ENCODE measurements at places on chromosomes 5 and 9.

- peak; percentile 64 for DNase-seq
Observed at GRCh38 chr9:114662081-114662989, 4.7 kb upstream of the TEX53 start.

DNA sequence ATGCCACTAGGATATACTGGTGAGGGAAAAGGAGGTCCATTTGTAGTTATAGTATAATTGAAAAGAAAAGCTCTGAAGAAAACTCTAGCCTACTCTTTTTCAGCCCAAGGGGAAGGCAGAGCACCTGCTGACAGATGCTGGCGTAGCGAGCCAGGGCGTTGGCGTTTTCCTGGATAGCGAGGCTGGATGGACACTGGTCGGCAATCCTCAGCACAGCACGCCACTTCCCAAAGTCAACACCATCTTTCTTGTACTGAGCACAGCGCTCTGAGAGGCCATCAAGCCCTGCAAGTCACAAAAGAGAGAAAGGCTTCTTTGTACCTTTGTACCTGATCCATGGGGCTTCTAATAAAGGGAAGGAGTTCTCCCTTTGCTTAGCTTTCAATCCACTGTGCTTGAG is 8.2 kb downstream of the ALDOB start:
- DNase-seq, result no peak

- DNase-seq, result no peak
Observed at GRCh38 chr9:85702726-85703289, 38.9 kb downstream of the AGTPBP1 start.

- peak; percentile 57 for DNase-seq
Observed at GRCh38 chr5:130871346-130872086, 293.5 kb downstream of the HINT1 start.

DNA sequence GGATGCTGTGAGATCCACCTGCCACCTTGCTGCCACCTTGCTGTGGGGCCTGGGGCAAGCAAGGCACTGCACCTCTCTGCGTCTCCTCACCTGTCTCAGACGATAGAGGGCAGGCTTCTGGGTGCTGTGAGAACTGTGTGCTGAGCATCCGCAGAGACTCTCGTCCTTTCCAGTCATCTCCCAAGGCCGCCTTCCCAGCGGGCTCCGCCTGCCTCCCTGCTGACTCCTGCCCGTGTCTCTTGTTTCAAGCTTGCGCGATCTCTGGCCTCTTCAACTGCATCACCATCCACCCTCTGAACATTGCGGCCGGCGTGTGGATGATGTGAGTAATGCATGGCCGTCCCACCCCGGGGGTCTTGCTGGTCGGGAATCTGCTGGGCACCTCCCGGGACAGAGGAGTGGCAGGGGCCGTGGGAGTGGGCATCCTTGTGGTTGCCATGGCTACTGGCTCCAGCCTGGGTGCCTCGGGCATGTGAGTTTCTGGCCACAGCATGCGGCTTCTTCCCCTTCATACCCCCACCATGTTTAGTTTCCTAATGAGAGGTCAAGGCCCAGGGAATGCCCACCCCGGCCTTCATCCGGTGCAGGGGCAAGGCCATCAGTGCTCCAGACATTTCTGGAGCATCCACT is 3.6 kb downstream of the CACFD1 start:
- DNase-seq, result no peak

DNA sequence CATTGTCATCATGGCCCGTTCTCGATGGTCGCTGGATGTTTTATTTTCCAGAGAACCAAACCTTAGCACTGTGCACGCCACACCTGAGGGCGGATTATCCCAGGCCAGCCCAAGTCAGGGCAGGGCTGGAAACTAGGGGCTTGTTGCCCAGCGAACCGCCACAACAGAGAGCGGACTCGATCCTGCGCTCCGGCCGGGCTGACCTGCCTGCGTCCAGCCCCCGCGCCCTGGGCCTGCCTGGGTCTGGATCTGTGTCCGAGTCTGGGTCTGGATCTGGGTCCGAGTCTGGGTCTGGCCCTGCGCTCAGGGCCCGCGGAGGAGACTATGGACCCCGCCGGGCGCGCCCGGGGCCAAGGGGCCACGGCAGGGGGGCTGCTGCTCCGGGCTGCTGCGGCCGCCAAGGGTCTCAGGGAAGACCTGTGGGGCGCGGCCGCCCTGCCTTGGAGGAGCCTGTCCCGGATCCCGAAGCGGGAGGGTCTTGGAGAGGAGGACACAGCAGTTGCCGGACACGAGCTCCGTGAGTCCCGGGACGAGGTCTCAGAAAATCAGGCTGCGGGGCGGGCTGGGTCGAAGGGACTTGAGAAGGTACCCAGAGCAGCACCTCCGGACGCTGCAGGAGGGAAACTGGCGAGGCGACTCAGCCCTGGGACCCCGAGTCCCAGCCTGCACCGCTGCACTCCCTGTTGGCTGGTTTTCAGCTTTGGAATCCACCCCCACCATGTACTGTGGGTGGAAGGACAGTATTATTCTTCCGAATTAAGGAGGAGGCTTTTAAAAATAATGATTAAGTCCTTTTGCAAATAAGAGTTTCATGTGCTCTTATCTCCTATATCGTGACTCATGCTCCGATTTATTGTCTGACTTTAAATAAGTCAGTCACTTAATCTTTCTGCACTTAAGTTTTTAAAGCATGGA is at the start of gene ANKDD1B:
TSS of gene ANKDD1B (plus strand) at position 143 of the 915 bp plus-strand sequence. CDS start at position 325, 182 bp downstream.
- peak; percentile 32 for DNase-seq

- no peak for DNase-seq
Observed at GRCh38 chr5:170628691-170629565, 125.1 kb downstream of the KCNIP1 start.

DNA sequence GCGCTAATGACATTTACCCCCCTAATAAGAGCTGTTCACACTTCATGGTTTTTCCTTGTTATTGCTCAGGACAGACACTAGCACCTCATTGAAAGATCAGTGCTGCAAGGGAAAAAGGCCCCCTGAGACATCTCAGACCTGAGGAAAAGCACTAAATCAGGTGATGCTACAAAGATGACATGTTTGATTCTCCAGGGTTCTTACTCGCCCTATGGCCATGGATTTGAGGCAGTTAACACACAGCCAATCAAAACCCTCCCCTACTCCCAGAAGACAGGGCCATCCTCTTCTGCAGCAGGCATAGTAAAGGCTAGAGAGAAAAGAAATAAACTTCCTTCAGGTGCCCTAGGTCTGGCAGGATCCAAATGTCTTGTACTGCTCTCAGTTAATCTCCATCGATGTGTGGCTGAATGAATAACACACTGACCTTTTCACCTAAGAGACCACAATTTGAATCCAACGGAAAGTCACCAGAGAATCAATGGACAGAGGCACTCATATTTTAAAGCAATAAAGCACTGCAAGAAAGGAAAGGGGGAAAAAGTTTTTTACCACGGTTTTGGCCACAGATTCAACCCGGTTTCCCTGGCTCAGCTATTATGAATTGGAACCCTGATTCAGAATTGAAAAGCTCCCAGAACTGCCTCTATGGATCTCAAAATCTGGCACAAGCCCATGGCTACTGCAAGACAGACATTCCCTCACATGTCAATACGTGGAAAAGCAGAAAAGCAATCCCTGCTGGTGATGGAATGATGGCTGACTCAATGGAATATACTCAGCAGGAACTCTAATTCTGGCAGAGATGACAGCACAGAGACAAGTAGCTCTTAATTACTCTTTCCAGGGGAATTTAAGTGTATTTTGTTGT is 329.5 kb downstream of the BNC2 start:
- no peak for DNase-seq

- no peak for DNase-seq
Observed at GRCh38 chr5:162391833-162392232, 324.3 kb downstream of the GABRG2 start.

GRCh38 chr9:20271723-20272122 is 350.6 kb downstream of the MLLT3 start:
- no peak for DNase-seq

DNA sequence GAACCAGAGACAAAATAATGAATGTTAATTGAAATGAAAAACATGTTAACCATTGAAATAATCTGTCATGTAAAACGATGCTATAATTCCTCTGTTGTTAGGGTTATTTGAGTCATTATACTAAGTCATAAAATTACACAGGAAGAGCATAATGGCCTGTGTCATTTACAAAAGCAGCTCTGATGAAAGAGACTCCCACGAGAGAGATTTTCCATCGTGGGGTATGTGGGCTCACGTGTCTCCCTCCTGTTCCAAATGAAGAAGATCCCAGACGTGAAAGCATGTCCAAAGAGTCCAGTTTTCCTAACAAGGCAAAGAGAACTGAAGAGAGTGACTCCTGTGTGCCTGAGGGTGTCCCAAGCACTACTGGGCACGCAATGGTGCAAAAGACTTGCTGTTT is 379.8 kb downstream of the SPOCK1 start:
- DNase-seq, result no peak

GRCh38 chr5:85334-85995 is 6.5 kb upstream of the PLEKHG4B start:
- DNase-seq, result no peak

DNA sequence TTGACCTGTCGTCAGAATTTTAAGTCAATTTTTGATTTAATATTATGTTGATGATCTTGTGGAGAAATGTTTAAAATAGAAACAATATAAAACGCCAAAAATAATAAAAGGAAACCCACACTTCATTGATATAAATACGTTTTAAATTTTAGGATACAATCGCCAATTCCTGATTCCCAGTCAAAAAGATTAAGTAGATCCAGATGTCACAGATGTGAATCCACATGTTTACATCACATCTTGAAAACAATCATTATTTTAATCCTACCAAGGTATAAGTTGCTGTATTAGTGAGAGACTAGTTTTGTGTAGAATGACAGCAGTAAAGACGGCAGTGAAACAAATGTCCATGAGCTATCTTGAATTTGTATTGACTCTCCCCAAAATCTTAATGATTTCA is 4.9 kb downstream of the TAS2R1 start:
- DNase-seq, result no peak

- DNase-seq, result no peak
Observed at GRCh38 chr5:60549841-60550240, 150.1 kb downstream of the DEPDC1B start.

DNA sequence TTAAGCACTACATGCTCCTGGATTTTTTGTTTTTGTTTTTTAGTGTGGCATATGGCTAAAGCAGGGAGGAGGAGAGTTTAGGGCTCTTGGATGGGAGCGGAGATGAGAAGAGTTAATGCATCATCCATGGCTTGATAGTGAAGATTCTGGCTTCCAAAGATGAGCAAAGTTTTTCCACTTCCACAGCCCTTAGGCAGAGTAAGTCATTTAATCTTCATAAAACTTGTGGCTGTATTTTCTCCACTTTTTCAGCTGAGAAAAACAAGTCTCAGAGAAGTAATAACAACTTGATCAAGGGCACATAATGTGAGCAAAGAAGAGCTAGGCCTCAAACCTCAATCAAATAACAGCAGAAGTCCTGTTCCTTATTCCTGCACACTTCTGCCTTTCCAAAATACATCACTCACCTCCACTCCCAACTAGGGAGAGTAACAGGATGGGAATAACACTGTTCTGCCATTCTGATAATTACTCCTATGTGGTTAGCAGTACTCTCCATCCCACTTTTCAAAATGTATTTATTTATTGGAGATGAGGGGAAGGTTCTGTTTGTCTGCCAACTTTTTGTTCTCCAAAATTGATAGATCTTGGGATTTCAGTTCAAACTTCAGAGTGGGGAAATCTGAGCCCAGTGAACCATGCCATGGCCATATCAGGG is 53.7 kb upstream of the DPYSL3 start:
- no peak for DNase-seq

DNA sequence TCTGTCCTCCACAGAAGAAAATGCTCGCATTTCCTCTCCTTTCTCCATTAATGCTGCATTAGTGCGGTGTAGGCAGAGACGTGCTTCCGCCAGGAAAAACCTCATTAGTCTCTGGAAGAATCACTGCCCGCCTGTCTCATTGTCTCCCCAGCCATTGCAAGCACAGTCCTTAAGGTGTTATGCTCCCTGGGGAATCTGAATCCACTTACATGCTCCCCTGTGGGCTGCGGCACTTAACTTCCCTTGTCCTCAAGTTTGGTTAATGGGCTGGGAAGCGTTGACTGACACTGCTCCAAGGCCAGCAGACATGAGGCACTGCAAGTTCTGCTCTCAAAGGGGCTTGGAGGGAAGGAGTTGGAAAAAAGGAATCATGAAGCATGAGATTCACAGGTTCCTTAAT is 41.6 kb downstream of the TARS1 start:
- DNase-seq, result no peak

DNA sequence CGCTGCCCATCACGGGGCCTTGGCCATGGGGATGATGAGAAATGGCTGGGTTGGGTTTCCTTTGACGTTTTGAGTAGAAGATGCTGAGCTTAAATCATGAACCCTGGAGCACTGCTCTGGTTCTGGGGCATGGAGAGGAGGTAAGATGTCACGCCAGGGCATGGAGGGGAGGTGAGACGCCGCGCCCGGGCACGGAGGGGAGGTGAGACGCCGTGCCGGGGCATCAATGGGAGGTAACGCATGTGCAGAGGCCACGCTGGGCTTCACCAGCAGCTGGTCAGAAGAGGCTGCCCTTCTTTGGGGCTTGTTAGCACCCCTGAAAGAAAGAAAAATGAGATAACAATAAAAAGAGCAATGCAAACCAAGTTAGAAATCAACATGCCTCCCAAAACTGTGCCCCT is 322.5 kb upstream of the IRX4 start:
- no peak for DNase-seq

GRCh38 chr5:54517174-54517511 is 416 bp upstream of the SNX18 start:
- DNase-seq, result no peak

DNA sequence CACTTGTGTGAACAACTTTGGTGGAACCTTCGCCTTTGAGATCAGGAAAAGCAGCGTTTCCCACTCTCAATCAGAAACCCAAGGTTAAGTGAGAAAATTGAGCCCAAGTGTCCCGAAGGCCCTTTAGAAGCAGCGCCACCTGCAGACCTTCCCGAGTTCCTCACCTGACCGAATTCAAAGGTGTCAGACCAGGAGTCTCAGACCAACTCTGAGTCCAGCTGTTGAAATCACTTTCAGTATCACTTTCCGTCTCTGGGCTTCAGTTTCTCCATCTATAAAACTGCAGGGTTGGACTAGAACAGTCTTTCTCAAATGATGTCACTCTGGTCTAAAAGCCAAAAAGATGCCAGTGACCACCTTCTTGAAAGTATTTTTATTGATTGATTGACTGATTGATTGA is 31.7 kb upstream of the GRHPR start:
- peak; percentile 63 for DNase-seq

- no peak for DNase-seq
Observed at GRCh38 chr5:138831703-138832102, 43.4 kb downstream of the LRRTM2 start.

- DNase-seq, result no peak
Observed at GRCh38 chr9:130900701-130901497, 4.3 kb upstream of the QRFP start.

DNA sequence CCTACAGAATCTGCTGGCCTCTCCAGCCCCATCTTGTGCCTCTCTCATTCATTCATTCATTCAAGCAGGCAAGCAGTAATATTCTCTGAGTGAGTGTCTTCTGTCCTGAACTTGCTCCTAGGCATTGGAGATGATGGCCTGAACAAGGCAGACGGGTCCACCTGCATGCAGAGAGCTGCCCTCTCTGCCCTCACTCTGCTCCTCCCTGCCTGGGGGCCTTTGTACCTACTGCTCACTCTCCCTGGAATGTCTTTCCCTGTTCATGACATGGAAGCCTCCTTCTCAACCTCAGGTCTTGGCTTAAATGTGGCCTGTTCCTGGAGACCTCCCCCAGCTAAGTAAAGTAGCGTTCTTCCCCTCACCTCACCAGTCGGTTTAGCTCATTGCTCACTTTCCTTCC is 6.6 kb downstream of the CDX1 start:
- no peak for DNase-seq

- peak; percentile 31 for DNase-seq
Observed at GRCh38 chr5:84381502-84382362, 2.9 kb downstream of the EDIL3 start.

GRCh38 chr9:114291064-114291474 is 31.8 kb upstream of the ORM1 start:
- DNase-seq, result peak; percentile 78
